ENCODE measurements at places on chromosomes 5 and 9. TPM values are rescaled to one million over a fixed set of nuclear protein-coding genes. Genes with fewer than 3 reads are reported as not detected.

The NRARP gene
- total RNA-seq, result 7.4 TPM

The C9orf153 gene
- total RNA-seq, result 0.35 TPM

The UQCRQ gene
- 542 TPM for total RNA-seq

GRCh38 chr9:8719833-8720486 lies 920.4 kb upstream of the DMAC1 start:
- no peaks in the 10 kb centered on the region for H3K27me3 ChIP-seq
- peaks cover 6% of the 10 kb centered on the region for H3K4me1 ChIP-seq
- H3K27ac ChIP-seq, result no peak overlapping the region
- DNase-seq, result no peak
- no peaks in the 10 kb centered on the region for H3K36me3 ChIP-seq
- no peak overlapping the region for H3K4me3 ChIP-seq

DNA sequence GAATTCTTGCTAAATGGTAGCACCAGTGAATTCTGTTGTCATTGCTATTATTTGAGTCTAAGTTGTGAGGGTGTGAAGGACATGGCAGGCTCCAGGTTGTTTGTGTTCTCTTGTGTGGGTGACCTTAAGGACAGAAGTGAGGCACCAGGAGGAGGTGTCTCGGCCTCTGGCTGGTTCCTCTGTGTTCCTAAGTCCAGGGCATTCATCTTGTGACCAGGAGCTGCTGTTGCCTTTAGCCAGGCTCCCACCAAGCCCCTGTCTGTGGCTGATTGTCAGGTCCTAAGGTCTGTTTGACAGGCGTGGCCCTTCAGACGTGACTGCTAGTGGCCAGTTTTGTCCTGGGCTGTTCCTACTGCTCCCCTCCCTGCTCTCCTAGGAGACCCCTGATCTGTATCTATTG lies 89.4 kb downstream of the ANGPTL2 start:
- H3K27me3 ChIP-seq, result no peaks in the 10 kb centered on the region
- no peak for DNase-seq
- no peak overlapping the region for H3K27ac ChIP-seq
- H3K4me3 ChIP-seq, result no peak overlapping the region

GRCh38 chr9:27447031-27447683 lies 76.9 kb upstream of the IFNK start:
- no peak overlapping the region for H3K27ac ChIP-seq
- H3K4me1 ChIP-seq, result no peaks in the 10 kb centered on the region
- H3K36me3 ChIP-seq, result no peaks in the 10 kb centered on the region
- H3K4me3 ChIP-seq, result no peak overlapping the region
- no peak for DNase-seq

GRCh38 chr9:33510262-33511183 lies 13.5 kb upstream of the ANKRD18B start:
- peak; percentile 77 for DNase-seq
- peak overlapping the region; percentile 51 for H3K4me3 ChIP-seq
- H3K27ac ChIP-seq, result peak overlapping the region; percentile 92
- no peaks in the 10 kb centered on the region for H3K27me3 ChIP-seq
- H3K4me1 ChIP-seq, result no peaks in the 10 kb centered on the region
- no peaks in the 10 kb centered on the region for H3K36me3 ChIP-seq

DNA sequence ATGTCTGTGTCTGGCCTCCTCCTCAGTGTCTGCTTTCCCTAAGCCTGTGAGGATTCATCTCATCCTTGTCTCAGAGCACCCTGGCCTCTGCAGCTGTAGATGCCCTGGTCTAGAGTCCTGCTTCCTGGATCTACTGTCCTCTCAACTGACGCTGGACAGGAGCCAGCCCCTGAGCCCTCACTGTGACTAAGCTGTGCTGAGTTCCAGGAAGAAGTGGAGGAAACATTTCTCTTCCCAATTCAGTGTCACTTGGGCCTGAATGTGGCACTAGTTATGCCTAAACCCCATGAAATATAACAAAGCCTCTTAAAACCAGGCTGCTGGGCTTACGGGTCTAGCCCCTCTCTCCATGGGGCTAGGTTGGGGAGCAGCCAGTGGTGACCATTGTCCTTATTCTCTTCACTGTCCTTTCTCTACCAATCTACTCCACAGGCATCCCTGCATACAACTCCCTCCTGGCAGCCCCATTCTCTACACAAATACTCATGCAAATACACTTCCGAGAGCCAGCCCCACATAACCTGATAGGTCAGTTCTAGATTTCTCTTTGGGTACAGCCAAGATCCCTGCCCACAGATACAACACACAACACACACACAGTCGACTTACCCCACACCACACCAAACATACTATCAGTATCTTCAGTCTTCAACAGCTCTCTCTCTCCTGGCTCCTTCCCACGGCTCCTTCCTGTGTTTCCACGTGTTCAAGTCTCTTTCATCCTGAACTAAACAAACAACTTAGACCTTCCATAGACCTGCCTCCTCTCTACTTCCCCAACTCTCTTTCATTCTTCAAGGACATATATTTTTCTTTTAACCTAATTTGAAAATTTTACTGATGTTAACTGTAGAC lies 220.8 kb downstream of the SNX18 start:
- H3K4me3 ChIP-seq, result no peak overlapping the region
- peaks cover 27% of the 10 kb centered on the region for H3K4me1 ChIP-seq
- H3K27ac ChIP-seq, result peak overlapping the region; percentile 37

- no peak for DNase-seq
Measured at GRCh38 chr5:39422728-39423285, 2.0 kb downstream of the DAB2 start.

DNA sequence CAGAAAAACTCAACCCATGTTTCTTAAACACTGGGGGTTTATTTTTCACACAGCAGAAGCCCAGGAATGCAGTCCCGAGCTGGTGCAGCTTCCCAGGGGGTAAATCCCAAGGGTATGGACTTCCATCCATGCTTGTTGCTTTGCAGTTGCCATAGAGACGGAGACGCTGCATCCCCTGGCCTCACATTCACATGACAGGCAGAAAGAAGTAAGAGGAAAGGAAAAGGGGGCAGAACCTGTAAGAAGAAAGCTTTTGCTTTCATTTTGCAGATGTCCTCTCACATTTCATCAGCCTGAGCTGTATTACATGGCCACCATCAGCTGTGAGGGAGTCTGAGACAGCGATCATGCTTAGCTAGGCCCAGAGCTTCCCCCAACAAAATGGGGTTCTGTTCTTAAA lies 321.0 kb downstream of the AGTPBP1 start:
- H3K4me3 ChIP-seq, result no peak overlapping the region
- H3K27me3 ChIP-seq, result no peaks in the 10 kb centered on the region
- DNase-seq, result no peak

DNA sequence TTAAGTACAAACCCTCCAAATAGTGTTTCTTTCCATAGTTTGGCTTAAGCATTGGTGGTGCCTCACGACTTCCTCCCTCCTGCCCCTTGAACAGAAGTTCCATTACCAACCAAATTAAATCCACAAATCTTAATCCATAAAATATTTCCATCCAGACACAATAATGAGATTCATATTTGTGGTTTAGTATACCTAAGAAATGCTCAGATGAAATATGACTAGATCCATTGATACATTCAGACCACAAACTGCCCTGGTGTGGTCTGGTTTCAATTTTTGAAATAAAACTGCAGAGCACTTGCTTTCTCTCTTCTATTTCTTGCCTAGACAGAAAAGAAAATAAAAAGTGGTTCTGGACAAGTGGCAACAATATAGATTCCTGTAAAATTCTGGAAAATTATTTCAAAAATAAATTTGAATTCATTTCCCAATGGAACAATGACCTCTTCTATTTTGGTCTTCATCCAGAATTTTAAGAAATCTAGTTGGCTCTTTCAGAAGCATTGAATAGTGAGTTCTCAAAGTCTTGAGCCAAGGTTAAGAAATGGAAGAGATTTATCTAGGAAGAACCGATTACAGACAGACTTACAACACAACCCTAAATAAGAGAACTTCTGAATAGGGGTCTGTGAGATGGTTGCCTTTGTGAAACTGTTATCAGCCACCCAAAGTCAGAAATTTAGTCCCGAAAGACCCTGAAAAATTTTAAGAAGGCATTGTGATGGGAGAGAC lies 14.0 kb downstream of the TNC start:
- H3K4me3 ChIP-seq, result no peak overlapping the region
- DNase-seq, result no peak
- H3K36me3 ChIP-seq, result no peaks in the 10 kb centered on the region
- peaks cover 56% of the 10 kb centered on the region for H3K4me1 ChIP-seq

DNA sequence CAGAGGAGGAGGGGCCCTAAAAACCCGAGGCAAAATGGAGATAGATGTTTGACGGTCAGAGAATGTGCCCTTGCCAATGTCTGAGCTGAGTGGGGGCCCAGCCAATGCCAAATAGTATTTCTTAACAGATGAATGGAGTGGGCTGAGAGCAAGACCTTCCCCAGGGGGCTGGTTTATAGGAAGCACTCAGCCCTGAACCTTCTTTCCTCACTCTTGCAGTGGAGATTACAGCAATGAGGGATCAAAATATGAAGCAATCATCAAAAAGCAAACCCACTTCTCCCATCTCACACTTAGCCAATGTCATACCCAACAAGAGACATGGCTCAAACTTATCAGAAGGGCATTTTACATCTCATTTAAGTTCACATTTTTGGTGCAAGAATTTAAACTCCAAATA lies 350.3 kb downstream of the GADD45G start:
- H3K27me3 ChIP-seq, result no peaks in the 10 kb centered on the region
- H3K4me1 ChIP-seq, result no peaks in the 10 kb centered on the region
- DNase-seq, result no peak
- no peaks in the 10 kb centered on the region for H3K36me3 ChIP-seq
- H3K27ac ChIP-seq, result no peak overlapping the region

DNA sequence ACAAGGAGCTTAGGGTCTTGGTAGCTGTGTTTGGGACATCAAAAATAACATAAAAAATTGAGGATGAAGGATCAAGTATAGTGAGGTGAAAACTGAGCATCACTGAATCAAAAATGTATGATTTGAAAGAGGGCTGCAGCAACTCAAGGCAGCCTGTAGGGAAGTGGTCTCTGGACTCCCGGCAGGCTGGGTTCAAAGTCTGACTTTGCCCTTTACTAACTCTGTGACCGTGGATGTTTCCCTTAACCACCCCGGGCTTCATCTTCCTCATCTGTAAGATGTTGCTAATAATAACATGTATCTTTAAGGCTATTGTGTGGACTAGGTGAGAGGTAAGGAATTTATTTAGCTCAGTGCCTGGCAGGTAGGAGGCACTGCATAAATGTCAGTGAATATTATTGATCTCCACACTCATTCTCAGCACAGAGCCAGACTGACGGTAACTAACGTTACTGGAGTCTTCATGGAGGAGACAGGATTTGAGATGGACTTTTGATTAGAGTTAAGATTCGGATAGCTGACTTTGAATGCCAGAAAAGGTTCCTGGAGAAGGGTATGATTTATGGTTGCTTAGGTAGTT lies 367.3 kb downstream of the NDUFS4 start:
- no peaks in the 10 kb centered on the region for H3K27me3 ChIP-seq
- H3K4me1 ChIP-seq, result no peaks in the 10 kb centered on the region
- no peak for DNase-seq
- no peaks in the 10 kb centered on the region for H3K36me3 ChIP-seq
- H3K27ac ChIP-seq, result no peak overlapping the region

DNA sequence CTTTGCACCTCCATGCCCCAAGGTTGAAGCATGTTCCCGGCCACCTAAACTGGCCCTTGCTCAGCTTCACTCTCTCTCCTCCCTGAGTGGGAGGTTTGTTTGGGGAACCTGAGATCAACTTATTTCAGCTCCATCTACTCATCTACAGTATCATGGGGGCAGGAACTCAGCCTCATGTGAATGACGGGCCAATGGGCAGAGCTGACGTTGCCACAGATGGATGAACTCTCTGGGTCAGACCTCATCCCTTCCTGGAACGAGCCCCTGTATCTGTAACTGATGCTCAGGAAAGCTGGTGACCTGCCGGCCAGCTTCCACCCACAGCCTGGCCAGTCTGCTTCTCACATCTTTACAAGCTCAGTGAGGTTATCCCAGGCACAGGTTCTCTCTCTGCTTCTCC lies 369.6 kb downstream of the IRX2 start:
- no peaks in the 10 kb centered on the region for H3K27me3 ChIP-seq
- DNase-seq, result no peak
- no peak overlapping the region for H3K27ac ChIP-seq

DNA sequence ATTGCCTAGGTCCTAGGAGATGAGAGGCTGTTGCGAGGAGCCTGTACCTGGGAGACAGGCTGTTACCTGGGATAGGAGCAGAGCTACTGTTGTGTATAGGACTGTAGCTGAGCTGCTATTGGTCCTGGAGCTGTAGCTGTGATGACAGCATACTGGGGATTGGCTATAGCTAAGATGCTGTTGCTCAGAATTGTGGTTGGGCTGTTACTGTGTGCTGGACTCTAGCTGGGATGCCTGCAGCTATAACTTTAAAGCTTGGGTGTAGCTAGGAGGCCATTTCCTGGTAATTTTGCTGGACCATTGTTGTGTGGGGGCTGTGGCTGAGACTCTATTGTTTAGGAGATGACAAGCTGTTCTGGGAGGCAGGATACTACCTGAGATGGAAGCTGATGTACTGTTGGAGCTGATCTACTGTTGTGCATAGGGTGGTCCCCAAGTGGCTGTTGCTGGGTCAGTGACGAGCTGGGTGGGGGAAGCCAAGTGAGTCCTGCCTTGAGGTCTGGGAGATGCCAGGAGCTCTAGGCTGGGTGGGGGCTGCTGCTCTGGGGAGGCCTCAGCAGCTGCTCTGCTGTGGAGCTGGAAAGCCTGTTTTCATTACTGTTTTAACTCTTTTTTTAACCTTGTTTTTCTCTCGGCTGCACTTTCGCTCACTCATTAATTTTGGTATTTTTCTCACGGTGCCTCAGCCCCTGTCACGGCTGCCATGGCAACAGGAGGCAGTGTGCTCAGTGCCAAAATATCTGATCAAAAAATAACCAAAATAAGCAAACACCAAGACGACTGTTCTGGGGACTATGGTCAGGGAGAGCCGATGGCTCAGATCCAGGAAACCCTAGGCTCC lies 3.0 kb upstream of the PCDH1 start:
- H3K36me3 ChIP-seq, result no peaks in the 10 kb centered on the region
- no peak for DNase-seq
- no peak overlapping the region for H3K27ac ChIP-seq
- H3K4me1 ChIP-seq, result peaks cover 24% of the 10 kb centered on the region
- no peak overlapping the region for H3K4me3 ChIP-seq
- H3K27me3 ChIP-seq, result peaks cover 71% of the 10 kb centered on the region

DNA sequence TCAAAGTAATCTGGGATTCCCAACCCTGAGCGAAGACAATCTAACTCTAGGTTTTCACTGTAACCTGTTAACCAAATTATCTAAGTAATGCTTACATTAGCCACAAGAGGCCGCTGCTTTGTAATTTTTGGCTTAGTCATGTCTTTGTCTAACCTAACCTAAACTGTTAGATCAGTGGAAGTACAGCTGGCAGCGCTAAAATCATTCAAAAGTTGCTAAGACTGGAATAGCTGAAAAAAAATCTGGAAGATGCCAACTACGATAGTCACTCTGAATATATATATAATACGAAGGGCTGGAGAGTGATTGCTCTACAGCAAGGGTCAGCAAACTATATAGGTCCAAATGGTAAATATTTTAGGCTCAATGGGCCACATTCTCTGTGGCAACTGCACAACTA lies 60.2 kb downstream of the FBXO38 start:
- H3K27me3 ChIP-seq, result no peaks in the 10 kb centered on the region
- no peak overlapping the region for H3K4me3 ChIP-seq
- H3K27ac ChIP-seq, result no peak overlapping the region
- H3K4me1 ChIP-seq, result no peaks in the 10 kb centered on the region
- peaks cover 23% of the 10 kb centered on the region for H3K36me3 ChIP-seq

- no peak overlapping the region for H3K4me3 ChIP-seq
- no peak for DNase-seq
- no peak overlapping the region for H3K27ac ChIP-seq
- H3K4me1 ChIP-seq, result no peaks in the 10 kb centered on the region
- H3K27me3 ChIP-seq, result no peaks in the 10 kb centered on the region
Measured at GRCh38 chr5:91598216-91598615, 215.1 kb upstream of the ARRDC3 start.

Data from A673 (cell line).